Aorta (tissue), 5 donors: ENCODE measurements at places on chromosomes 5 and 9.

GRCh38 chr9:20015427-20015931, 226.6 kb upstream of the SLC24A2 start:
- no peak for DNase-seq

DNA sequence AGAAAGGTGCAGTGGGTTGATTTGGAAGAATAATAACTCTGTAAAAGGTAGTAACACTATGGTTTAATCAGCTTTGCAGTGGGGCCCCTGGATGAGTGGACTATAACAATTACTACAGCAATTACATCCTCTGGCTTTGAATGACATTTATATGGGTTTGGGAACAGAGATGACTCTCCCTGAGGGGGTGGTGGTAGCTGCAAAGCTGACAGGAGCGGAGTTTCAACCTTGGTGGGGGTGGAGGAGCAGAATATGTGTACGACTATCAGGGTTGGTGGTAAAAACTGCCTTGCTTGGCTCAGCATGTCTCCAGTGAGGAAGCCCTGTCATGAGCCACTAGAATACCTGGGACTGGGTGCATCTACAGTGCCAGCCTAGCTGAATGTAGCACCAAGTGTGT, 28.3 kb upstream of the NR3C1 start:
- no peak for DNase-seq

GRCh38 chr9:96649620-96650324, 5.3 kb downstream of the PRXL2C start:
- DNase-seq: no peak

DNA sequence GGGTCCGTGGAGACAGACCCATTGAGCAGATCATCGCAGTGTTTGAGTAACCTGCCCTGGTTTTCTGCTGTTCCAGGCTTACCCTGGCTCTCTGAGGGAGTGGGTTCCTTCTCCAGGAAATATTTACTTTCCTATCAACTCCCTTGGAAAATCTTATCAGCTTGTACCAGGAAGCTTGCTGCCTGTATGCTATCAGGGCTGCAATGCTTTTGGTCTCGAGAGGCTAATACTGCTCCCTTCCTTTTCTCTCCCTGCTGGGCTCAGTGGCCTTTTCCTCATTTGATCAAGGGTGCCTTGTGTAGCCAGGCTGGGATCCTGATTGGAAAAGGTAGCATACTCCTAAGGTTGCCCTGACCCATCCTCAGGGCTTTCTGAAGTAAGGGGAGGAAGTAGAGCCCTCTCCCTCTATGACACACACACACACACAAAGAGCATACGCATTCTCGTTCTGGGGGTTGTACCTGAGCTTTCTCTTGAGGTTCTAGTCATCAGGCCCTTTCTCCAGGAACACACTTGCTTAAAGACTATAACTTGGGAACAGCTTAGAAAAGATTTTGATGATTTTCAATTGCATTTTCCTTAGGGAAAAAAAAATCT, 41.6 kb downstream of the CYSTM1 start:
- no peak for DNase-seq

- no peak for DNase-seq
These were observed 63.9 kb downstream of the PCDH1 start for GRCh38 chr5:141814064-141814964.

DNA sequence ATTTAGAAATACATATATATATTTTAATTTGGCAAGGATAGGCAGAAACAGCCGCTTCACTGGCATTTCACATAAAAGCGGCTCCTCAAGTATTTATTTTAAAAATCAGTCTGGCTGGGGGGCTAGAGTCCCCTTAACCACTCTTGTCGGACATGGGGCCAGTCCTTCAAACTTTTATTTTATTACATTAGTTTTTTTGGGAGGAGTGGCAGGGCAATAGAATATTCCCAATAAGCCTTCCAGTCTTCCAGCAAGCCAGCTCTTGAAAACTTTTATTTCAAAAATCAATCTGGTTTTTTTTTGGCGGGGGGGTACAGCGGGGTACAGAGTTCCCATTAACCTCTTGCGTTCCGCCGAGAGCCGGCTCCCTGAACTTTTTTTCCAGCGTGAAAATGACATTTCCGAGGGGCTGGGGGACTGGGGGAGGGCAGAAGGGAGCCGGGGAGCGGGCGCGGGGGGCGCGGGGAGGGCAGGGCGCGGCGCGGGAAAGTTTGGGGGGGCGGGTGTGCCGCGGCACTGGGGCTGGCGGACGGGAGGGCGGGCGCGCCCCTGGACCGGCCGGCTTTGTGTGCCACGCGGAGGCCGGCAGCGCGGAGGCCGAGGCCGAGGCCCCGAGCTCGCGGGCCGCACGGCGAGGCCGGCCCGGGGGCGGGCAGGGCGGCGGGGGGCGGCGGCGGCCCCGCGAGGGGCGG, 504 bp upstream of the ZNF618 start:
- DNase-seq: peak; percentile 77

DNA sequence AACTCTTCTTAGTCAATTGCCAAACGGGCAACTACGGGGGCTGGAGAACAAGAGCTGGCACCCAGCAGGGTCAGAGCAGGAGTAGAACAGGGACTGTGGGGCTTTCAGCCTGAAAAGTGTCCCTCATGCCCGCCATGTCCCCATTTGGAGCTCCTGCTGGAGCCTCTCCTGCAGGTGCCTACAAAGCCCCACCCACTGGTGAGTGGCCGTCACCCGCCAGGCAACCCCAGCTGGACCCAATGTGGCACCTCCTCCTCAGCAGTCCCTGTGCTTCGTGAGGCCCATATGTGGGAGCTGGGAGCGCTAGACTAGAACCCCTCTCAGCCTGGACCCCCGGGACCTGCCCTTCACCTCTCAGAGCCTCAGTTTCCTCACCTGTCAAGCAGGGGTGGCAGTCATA, 40.9 kb downstream of the VAV2 start:
- peak; percentile 54 for DNase-seq

DNA sequence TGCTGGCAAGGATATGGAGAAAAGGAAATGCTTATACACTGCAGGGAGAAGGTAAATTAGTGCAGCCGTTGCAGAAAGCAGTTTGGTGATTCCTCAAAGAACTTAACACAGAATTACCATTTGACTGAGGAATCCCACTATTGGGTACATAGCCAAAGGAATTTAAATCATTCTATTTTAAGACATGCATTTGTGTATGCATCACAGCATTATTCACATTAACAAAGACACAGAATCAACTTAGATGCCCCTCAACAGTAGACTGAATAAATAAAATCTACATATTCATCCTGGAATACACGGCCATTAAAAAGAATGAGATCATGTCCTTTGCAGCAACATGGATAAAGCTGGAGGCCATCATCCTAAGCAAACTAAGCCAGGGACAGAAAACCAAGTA, 510.1 kb upstream of the CDH9 start:
- no peak for DNase-seq

DNA sequence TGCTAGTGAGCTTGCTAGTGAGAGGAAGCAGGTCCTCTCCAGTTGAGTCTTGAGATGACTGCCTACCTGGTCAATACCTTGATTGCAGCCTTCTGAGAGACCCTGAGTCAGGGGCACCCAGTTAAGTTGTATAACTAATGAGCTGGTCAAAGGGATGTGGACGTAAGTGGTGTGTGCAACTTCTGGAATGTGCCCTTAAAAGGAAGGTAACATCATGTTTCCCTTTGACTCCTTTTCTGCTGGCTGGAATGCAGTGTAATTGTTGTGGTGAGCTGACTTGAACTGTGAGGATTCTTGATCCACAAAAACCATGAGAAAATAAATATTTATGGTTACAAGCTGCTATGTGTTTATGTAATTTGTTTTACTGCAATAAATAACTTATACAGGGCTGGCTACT, 2.4 kb upstream of the SNX2 start:
- no peak for DNase-seq

DNA sequence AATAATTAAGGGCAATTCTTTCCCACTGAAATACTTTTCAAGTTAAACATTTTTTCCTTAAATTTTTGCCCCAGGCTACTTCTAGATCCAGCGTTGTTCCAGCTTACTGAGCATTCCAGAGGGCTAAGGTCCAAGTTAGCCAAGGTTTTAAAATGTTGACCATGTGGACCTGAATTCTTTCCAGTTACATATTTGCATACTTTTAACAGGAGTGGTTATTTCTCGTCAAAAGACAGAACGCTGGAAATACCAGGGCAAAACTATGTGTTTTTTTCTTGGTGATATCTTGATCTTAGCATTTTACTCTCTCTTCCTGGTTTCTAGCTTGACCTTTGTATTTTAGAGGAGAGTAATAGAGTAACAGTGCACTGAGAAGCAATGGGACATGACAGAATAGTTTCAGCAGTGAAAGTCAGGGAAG, 32.8 kb downstream of the TMC1 start:
- DNase-seq: no peak

DNA sequence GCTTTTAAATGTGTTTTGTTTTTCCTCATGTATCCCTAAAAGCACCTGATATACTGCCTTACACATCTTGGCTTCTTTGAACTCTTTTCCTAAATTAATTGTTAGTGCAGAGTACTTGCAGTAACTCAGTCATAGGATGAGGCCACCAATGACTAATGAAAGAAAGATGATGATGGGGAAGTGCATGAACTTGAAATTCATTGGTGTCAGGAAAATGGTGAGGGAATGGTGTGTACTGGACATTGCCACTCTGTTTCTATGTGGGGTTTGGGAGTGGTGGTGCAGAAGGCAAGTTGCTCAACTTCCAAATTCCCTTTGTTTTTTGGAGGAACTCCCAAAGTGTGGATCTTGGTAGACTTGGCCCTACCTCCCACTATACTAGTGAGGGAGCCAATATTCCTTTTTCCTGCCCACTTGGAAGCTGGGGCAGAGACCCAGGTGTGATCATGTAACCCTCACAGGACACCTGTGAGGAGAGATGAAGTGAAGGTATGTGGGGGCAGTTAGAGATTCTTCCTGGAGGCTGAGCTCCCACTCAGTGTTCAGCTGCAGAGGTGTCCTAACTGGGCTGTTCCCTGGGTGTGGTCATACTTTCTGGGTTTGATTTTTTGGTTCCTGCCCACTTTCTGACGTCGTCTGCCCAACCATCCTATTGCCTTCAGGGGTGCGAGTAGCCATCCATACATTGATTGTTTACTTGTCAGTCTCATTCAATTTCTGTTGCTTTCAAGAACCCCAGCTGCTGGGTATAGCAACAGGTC, 298.5 kb downstream of the MAST4 start:
- DNase-seq: no peak

- no peak for DNase-seq
These were observed 37.4 kb downstream of the CPEB4 start for GRCh38 chr5:173925449-173926071.

GRCh38 chr5:58334035-58334434, 125.9 kb downstream of the PLK2 start:
- no peak for DNase-seq

DNA sequence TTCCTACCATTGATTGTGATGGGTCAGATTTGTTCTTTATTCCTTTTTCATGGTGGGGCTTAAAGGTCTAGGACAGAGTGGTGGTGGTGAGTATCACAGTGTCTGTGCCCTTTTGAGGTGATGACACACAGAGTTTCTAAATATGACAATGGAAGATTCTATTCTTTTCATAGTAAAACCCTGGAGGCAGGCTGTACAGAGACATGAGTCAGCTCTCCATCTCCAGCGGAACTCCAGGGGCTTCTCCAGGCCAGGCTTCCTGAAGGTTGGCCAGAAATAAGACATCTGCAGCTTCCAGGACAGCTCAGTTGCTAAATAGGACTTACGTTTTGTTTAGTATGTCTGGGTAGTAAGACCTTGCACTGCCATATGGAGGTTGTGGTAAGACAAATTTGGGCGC, 229.5 kb downstream of the CD180 start:
- DNase-seq: no peak

DNA sequence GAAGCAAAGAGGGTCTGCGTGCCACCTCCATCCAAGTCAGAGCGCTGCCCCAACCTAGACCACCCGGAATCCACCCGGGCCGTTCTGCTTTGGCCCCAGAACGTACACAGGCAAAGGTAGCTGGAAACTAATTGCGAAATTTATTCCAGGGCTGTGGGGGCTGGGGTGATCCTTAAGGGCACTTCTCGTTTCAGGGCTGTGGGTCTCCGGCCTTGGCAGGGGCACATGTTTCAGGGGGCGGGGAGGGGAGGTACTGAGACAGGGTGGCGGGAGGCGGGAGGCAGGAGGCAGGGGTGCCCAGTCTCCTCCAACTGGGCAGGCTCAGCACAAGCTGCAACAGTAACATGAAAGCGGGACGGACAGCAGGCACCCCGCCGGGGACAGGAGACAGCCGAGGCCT, 26.1 kb downstream of the NR5A1 start:
- no peak for DNase-seq

GRCh38 chr5:125501396-125501795, 755.0 kb upstream of the ZNF608 start:
- no peak for DNase-seq

DNA sequence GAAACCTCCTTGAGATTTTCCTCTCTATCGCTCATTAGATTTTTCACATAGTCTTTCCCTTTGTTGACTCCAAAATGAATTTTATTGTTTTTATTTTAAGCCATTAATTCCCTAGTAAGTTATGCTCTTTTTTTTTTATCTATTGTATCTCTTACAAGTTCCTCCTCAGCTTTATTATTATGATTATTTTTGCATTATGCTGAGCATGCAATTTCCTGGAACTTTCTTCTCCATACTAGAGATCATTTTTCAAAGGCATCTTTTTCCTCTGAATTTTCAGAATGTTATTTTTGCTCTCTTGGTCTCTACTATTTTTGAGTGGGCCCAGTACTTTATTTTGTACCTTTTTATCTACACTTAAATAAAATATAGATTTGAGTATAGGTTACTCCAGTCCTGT, 376.6 kb upstream of the SEMA6A start:
- no peak for DNase-seq

GRCh38 chr5:147661541-147661940, 121.0 kb downstream of the JAKMIP2 start:
- no peak for DNase-seq

GRCh38 chr5:140833993-140834392, at the start of gene PCDHA7:
TSS of gene PCDHA7 (plus strand) at chr5:140834269. CDS start at chr5:140834384, 115 bp downstream.
- no peak for DNase-seq

DNA sequence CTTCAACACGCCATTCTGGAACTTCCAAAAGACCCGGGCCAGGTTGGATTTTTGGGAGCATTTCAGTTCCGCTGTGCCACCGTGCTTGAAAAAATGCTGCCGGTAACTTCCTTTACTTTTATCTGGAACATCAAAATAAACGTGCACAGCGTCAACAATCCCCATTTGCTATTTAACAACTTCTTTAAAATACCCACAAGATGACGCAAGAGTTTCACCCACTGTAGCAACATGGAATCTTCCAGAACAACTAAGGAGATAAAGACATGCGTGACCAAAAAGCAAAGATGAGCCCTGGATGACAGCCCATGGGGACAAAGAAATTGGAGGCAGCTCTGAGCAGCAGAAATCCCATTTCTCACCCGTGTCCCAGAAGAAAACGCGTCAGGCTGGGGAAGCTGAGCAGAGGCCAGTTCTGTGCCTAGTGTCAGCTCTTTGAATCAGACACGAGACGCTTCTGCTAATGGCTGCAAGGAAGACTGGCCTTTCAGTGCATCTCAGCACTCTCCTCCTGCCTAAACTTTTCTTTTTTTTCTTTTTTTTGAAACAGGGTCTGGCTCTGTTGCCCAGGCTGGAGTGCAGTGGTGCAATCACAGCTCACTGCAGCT, 61.3 kb downstream of the SECISBP2 start:
- DNase-seq: no peak

- DNase-seq: no peak
These were observed 595.7 kb downstream of the EFNA5 start for GRCh38 chr5:107074996-107075395.

GRCh38 chr5:16957304-16958196, 21.5 kb upstream of the MYO10 start:
- no peak for DNase-seq
